Forelimb muscle (tissue), 1 donor: ENCODE measurements at places on chromosomes 12 and 14.

DNA sequence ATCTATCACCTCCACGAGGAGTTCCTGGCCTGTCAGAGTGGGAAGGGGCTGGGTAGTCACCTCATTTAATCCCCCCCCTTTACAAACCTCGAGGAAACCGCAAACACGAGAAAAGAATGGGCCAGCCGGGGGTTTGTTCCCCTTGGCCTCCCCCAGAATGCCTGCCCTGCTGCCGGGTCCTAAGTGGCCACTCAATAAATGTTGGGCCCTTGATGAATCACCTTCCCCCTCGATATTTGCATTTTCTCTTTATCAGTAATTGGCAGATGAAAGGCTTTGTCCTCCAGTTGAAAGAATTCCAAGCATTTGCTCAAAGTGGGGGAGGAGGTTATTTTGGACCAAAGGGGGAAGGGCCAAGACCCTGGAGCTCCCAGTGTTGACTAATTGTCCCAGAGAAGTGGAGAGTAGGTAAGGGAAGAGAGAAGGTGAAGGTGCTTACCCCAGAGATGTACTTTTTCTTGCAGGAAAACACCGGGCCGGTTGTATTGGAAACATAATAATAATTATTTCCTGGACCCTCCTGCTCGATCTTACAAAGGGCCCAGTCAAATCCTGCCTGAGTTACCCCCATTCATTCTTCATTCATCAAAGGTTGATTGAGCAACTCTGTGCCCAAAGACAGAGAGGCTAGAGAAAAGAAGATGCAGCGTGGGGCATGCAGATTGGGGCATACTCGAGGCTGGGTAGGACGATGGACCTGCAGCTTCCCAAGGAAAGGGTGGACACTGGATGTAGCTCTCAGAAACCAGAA lies 1.9 kb upstream of the KDM2B start:
- no peak for DNase-seq

DNA sequence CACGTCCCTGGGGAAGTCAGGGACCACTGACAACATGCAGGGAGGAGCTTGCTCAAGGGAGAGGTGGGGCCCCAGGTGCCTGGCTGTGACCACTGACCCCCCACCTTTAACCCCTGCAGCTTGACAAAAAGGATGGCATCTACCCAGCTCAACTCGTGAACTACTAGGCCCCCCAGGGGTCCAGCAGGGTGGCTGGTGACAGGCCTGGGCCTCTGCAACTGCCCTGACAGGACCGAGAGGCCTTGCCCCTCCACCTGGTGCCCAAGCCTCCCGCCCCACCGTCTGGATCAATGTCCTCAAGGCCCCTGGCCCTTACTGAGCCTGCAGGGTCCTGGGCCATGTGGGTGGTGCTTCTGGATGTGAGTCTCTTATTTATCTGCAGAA lies 26.3 kb downstream of the HIP1R start:
- DNase-seq = no peak

DNA sequence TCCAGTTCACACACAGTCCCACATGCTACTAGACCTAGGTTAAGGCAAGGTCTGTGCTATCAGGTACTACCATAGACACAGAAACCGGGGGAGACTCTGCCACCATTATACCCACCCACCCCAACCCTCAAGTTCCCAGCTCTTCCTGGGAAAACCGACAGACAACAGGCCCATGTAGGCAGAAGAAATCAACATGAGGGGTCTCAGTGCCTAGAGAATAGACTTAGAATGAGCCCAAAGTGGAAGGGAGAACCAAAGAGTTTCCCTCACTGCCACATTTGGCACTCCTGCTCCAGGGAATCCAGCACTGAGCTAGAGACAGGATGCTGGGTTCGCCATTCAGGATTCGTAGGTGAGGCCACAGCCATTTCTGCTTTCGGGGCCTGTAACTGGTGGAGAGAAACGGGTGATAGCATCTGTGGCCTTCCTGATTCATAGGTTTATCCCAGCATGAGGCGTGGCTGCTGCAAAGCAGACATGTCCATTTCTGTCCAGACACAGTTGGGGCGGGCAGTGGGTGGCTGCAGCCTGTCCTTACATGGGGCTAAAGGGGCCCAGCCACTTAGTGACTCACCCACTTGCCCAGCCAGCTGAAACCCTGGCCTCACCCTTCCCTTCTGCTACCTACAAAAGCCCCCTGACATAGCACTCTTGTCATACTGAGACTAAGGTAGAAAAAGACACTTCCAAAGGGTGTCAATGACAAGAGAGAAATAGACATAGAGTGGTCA lies 69.4 kb downstream of the IRF2BPL start:
- no peak for DNase-seq

DNA sequence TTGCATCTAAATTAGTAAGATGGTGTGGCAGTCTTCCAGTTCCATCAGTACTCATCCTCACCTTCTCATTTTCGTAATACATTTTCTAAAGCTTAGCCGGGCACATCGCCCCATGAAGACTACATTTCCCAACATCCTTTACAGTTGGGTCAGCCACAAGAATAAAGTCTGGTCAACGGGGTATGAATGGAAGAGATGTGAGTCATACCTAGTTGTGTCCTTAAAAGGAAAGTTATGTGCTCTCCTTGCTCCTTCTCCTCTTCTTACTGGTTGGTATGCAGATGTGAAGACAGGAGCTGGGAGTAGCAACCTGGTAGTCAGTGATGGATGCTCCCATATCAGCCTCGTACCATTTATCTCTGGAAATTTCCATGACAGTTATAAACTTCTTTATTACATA lies 35.9 kb upstream of the EGLN3 start:
- no peak for DNase-seq

GRCh38 chr14:20632448-20632830 lies 9.1 kb downstream of the OR6S1 start:
- no peak for DNase-seq

- no peak for DNase-seq
These were observed 99.5 kb downstream of the NUAK1 start for GRCh38 chr12:106039242-106039641.

GRCh38 chr14:69357544-69358200 lies 40.4 kb downstream of the ERH start:
- no peak for DNase-seq

DNA sequence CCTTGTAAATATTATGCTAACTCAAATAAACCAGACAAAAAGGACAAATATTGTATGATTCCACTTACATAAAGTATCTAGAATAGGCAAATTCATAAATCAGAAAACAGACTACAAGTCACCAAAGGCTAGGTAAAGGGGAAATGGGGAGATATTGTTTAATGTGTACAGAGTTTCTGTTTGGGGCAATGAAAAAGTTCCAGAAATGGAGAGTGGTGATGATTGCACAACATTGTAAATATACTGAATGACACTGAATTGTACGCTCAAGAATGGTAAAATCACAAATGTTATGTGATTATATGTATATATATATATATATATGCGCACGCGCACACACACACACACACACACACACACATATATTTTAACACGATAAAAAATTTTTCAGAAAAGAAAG lies 182.5 kb downstream of the SLC2A13 start:
- no peak for DNase-seq

DNA sequence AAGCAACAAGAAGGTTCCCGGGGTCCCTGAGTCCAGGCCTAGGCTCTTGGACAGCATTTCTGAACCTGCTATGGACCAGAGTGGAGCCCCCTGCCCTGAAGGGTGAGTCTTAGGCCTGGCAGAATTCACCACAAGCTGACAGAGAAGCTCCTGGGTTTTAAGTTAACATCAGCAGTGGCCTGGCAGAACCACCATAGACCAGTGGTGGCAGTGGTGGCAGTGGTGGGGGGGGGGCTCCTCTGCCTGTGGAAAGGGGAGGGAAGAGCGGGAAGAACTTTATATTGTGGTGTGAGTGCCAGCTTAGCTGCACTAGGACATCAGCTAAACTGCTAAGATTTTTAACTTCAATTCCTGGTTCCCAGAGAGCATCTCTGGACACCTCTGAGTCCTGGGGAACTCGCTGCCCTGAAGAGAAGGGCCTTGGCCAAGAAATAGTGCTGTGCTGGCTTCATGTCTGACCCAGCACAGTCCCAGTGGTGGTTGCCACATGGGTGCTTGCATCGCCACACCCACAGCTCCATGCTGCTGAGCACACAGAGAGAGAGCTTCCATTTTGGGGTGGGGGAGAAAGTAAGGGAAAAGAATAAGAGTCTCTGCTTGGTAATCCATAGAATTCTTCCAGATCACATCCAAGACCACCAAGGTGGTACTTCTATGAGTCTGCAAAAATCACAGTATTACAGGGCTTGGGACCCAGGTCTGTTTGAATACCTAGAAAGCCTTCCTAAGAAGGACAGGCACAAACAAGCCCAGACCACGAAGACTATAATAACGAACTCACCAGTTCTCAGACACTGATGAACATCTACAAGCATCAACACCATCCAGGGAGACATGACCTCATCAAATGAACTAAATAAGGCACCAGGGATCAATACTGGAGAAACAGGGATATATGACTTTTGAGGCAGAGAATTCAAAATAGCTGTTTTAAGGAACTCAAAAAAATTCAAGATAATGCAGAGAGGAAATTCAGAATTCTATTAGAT lies 20.4 kb upstream of the RNF212B start:
- no peak for DNase-seq
